Smooth muscle cell of the umbilical artery (primary cell): ENCODE measurements at places on chromosomes 4 and X. TPM values are rescaled to one million over a fixed set of nuclear protein-coding genes. Genes with fewer than 3 reads are reported as not detected.

HPGDS gene
- total RNA-seq: not detected in 2 replicates

ZIC3 gene
- total RNA-seq: not detected in 2 replicates

UGT2B11 gene
- not detected in 2 replicates for total RNA-seq

NIPAL1 gene
- total RNA-seq: 0.59 and 2.7 TPM in 2 replicates

GC gene
- not detected in 2 replicates for total RNA-seq

HTRA3 gene
- total RNA-seq: 0.42 and 12.5 TPM in 2 replicates

FGFBP1 gene
- total RNA-seq: not detected in 2 replicates

AWAT2 gene
- total RNA-seq: not detected in 2 replicates

RBMXL3 gene
- not detected in 2 replicates for total RNA-seq

PF4V1 gene
- total RNA-seq: 0.78 and 9.2 TPM in 2 replicates

CXCL3 gene
- total RNA-seq: 6.5 and 11.9 TPM in 2 replicates

PAGE2B gene
- total RNA-seq: not detected in 2 replicates

SSX2 gene
- total RNA-seq: not detected in 2 replicates
